Activated CD4-positive, CD25-positive, alpha-beta regulatory T cell (primary cell): ENCODE measurements at places on chromosomes 12 and 14.
A peak's percentile ranks its signal among the peaks of the same experiment; 100 is the strongest.

DNA sequence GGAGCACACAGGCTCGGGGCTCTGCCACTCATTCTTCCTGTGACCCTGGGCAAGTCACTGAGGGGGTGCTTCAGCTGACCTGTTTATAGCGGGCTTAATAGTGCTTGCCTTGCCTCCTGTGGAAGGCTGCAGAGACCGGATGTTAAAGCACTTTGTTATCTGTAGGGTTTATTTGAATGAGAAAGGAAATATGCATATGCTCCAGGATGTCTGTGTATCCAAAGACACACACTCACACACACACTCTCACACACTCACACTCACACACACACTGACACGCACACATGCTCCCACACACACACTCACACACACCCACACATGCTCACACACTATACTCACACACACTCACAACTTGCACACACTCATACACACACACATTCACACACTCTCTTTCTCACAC is 56.1 kb upstream of the DDX11 start:
- no peak for DNase-seq

GRCh38 chr12:100068305-100068704 is 74.4 kb downstream of the BLTP3B start:
- no peak for DNase-seq

DNA sequence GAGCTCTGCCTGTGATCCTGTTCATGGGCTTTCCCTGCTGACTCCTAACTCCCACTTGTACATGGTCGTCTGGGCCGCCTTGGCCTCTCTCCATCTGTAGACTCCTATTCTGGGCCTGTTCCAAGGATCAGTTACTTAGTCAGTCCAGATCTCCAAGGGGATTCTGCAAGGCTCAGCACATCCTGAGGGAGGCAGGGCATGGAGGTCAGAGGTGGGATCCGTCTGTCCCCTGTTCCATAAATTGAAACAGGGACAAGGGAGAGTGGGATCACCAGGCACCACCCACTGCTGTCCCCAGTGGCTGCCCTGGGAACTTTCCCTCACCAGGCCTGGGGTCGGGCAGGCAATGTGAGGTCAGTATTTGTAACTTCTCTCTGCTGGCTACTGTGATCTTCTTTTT is 43.5 kb downstream of the KCTD10 start:
- DNase-seq: no peak

GRCh38 chr14:33959692-33960151 is 8.8 kb upstream of the EGLN3 start:
- DNase-seq: no peak

DNA sequence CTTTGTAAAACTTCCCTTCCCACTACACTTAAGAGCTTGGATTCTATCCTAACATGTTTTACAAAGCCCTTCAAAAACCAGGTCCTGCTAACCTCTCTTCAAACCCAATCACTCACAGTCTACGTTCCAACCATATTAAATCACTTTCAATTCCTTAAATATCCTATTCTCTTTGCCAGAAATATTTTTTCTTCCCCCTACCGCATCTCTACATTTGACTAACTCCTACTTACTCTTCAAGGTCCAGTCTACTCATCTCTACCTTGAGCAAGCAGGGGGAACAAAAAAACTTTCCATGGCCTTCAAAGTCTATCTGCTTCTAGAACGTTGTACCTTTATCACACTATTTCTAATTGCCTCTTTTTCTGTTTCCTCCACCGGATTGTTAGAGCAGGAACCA is 6.1 kb downstream of the ERGIC2 start:
- DNase-seq: no peak

DNA sequence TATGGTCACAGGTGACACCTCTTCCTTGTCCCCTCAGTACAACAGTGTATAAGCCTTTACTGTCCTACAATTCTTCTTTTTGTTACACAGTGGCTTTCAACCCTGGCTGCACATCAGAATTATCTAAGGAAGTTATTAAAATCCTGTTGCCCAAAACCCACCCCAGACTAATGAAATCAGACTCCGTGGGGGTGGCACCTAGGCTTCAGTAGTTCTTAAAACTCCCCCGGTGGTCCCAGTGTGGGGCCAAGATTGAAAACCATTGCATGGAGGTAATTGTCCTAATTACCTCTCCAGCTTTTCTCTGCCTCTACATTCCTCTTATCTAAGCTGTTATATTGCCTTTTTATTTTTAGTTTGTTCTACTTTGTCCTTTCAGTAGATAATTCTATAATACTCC is 172.8 kb downstream of the DAD1 start:
- DNase-seq: no peak

- DNase-seq: no peak
These were observed 160.6 kb downstream of the MYRFL start for GRCh38 chr12:69985656-69986055.

DNA sequence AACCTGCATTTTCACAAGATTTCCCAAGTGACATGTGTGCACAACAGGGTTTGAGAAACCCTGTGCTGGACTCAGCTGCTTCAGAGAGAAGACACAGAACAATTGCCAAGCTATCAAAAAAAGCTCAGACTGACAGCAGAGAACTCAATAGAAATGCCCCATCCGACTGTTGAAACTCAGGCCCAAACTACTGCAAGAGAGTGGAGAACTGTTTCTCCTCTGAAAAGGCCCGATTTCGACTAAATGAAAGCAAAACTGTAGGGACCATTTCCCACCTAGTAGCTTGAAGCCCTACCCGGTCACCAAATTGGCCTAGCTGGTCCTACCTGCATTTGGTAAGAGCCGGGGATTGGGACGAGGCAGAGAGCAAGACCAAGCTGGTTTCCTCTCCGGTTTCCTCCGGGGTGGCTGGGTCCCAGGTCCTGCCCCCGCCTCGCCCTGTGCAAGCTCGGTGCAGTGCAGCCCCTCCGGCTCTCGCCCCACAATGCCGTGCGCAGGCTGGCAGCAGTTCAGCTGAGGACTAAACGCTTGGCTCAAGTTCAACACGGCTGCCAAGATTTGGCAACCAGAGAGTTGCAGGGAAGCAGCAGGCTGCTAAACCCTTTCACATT is 1180.6 kb downstream of the VRK1 start:
- peak; percentile 32 for DNase-seq
